ENCODE measurements at places on chromosomes 1 and 21.

- no peak for DNase-seq
Observed at GRCh38 chr1:1211541-1212441, 2.2 kb downstream of the TNFRSF4 start.

DNA sequence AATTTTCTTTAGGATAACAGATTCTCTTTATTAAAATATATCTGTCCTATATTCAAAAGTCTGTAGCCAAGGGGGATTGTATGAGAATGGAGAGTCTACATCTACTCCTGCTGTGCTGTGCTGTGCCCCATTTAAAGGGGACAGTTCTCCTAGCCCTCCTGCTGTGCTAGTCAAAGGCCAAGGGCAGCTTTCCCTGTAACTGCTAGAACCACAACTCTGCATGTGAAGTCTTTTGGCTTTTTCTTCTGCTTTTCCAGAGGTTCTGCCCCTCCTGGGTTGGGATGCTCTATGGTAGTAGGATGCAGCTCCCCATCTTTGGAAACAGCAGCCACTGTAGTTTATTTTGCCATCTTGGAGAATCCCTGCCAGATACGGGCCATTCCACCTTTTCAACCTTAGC lies 197.5 kb upstream of the JUN start:
- no peak for DNase-seq

DNA sequence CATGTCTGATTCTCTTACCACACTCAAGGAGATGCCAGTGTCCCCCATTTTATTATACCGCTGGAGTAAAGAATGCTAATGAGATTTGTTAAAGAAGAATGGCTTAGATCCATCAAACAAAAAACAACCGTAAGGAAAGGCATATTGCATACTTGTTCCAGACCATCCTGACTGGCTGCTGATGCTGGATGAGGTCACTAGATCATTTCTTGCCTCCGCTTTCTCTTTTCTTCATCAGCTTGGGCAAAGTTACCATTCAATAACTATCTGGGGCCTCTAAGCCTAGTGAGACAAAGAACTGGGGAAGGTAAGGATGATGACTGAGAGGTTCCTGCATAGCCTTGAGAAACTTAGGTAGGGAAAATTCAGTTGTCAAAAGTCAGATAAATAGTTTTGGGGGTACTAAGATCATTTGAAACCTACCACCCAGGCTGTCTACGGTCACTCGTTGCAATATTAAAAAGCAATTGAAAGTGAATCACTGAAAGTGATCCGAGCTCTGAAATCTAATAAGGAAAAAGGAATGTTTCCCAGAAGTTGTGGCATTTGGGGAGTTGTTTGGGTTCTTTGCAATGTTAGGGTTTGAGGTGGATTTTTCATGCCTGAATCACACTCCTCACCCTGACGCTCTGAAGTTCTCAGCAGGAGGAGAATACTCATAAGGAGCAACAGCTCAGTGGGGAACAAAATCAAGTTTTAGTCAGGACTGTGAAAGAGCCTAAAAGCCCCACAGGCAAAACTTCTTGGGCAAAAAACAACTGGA lies 176.8 kb downstream of the HHIPL2 start:
- no peak for DNase-seq

- no peak for DNase-seq
Observed at GRCh38 chr1:203733009-203733863, 31.7 kb upstream of the LAX1 start.

Measured in iPS DF 6.9 (cell line).